Tibial nerve (tissue), 4 donors: ENCODE measurements at places on chromosomes 13 and 19. TPM values are rescaled to one million over a fixed set of nuclear protein-coding genes. Genes with fewer than 3 reads are reported as not detected.

- DNase-seq: no peak
Measured at GRCh38 chr19:30344446-30345425, 27.4 kb upstream of the ZNF536 start.

GRCh38 chr13:113164492-113164891 is 6.0 kb downstream of the PROZ start:
- DNase-seq: no peak

DNA sequence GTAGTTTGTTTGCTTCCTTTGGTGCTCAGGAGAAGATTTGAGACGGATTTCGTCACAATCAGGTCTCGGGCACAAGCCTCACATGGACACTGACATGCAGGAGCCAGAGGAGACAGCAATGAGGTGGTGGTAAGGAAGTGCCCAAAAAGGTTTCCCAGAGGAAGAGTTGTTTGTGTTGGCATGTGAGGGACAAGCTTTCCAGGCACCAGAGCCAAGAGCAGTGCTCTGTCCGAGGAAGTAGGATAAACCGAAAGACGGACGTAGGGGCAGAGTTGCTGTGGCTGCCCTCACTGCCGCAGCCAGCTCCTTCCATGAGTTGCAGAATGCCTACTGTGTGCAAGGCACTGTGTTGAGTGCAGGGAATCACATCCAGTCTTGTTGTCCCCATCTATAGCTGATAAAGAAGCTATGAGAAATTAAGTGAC is 27.7 kb downstream of the SAE1 start:
- DNase-seq: peak; percentile 10

- no peak for DNase-seq
Measured at GRCh38 chr19:41637484-41637883, 10.6 kb upstream of the CEACAM4 start.

GRCh38 chr19:58409010-58409790 is 751 bp downstream of the ZNF584 start:
- DNase-seq: no peak

DNA sequence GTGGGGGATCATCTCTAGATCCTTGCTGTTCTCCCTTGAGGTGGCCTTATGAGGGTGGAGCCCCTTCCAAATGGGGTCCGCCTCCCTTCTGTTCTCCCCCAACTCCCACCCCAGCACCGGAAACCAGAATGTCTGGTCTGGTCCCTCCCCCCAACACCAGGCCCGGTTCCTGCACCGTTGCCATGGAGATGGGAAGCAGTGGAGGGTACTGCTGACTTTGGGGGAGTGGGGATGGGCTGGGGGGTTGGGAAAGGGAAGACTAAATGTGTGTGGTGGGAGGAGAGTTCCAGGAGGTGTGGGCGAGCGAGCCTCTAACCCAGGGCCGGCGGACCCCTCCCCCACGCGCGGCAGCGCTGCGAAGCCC is 1.7 kb downstream of the SHANK1 start:
- no peak for DNase-seq

DNA sequence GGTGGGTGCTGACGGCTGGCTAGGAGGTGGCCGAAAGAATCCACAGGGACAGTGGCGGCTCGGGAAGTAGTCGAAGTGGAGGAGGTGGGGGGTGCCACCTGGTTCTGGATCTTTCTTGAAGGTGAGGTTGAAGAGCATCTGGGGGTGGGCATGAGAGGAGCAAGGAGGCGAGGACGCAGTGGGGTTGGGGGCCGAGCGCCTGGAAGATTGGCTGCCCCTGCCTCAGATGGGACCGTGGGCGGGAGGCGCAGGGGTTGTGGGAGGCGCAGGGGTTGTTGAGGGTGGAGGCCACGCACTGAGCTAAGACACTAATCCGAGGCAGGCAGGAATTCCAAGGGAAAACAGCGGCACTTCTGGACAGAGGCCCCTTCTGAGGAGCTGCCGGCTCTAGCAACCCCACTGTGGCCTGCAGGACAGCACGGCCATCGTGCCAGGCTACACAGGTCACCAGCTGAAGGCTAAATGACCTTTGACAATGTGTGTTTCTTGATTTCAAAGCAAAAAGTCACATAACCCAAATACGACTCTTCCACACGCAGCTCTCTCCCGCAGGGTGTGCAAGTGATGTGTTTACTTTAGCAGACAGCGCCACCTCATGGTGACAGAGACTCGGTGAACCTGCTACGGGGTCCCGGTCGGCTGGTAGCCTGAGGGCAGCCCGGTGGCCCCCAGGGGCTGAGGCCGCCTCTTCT is 44.1 kb upstream of the RANBP3 start:
- DNase-seq: peak; percentile 69

GRCh38 chr19:29389495-29389894 is 136.3 kb upstream of the VSTM2B start:
- DNase-seq: no peak

DNA sequence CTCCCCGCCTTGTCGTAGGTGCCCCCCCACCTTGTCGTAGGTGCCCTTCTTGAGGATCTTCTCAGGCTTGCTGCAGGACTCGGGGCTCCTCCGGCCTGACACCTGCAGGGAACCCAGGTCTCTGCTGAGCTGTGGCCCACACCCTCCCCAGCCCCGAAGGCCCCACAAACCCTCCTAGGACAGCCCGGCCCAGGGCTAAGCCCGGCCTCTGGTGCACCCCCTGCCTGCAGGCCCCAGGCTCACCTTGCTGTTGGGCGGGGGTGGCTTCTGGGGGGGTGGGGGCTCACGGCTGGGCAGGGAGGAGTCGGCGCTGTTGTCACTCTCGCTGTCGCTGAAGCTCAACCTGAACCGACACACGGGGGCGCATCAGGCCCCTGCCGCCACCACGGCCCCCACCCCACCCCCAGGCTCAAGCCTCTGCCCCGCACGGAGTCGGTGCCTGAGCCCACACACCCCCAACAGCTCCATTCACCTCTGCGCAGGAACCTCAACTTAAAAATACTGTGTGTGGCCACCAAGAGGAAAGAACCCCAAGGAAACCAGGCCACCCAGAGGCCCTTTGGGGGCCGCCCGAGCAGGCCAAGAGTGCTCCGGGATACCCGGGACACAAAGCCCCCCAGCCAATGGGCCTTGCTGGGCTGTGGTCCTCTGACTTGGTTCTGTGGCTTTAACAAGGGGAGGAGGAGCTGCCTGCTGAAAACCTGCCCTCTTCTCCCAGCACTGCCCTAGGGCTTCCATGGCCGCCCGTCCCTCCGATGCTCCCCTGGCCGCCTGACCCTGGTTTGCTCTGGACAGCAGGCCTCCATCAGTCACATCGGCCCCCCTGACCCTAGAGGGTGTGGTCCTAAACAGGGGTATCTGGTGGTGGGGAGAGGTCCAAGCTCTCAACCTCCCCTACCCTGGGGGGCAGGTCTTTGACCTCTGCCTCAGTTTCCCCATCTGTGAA is 65.8 kb downstream of the MLLT1 start:
- no peak for DNase-seq

- no peak for DNase-seq
Measured at GRCh38 chr13:19088416-19088815, 93.2 kb downstream of the TUBA3C start.

DNA sequence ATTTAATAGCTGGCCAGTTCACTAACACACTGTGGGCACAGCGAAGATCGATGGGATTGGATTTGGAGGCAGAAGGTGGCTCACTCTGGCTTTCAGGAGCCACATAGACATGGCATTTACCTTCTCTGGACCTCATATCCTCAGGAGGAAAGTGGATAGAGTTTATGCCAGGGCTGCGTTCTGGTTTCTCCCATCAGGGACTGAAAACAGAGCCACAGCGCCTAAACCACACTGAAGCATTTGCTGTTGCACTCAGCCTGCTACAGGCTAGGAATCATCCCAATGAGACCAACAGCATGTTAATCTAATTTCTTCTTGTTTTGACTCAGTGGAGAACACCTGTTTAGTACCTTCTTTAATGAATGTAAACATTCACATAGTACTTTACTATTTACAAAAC is 1.6 kb downstream of the CYSLTR2 start:
- no peak for DNase-seq

- DNase-seq: no peak
Measured at GRCh38 chr13:46104868-46105267, at the start of gene CPB2. Gene CPB2, minus strand, starts transcription at chr13:46105033. Its CDS starts 24 bp downstream, at chr13:46105009.

DNA sequence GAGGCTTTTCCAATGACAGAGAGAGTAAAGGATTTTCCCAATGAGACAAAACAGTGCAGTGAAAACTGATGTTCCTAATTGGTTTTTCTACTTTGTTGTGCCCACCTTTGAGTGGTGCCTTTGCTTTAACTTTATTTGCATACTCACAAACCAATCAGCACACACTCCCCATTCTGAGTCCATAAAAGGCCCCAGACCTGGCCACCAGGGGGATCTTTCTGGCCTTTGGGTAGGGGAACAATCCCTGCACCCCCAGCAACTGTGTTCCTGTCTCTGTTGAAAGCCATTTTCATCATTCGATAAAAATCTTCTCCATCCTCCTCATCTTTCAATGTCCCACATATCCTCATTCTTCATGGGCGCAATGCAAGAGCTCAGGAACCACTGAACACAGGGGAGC is 252.8 kb downstream of the B3GLCT start:
- no peak for DNase-seq

DNA sequence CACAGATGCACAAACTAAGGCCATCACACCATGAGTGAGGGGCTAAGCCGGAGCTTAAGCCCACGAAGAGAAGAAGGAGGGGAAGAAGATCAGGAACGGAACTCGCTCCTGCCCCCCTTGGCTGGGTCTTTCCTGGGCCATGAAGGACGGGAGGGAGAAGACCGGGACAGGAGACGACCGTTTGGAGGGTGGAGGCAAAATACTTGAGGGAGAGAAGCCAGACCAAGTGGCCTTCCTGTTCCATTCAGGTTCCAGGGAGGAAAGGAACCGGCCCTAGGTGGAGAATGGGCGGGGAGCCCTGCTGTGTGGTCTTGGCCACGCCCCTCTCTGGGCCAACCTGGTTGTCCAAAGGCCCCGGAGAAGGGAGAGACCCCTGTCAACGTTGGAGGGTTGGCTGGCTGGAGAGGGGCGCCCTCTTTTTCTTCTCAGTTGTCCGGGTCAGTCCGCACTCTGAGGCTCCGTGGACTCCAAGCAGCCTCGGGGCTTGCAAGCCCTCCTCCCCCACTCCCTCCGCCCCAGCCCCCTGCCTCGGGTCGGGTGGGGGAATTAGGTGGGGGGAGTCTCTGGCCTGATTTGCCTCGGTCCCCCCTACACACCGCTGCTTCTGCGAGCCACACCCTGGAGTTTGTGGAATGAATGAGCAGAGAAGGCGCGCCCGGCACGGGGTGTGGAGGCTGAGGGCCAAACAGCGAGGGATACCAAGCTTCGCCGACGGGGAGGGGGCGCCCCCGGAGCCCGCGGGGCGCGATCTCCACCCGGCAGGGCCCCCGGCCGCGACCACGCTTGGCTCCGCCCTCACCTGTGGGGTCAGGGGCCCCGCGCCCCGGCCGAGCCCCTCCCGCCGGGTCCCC is 757 bp downstream of the FBN3 start:
- DNase-seq: no peak

- DNase-seq: no peak
Measured at GRCh38 chr13:40026174-40026585, 370.7 kb downstream of the COG6 start.

- DNase-seq: no peak
Measured at GRCh38 chr19:49017666-49018351, 918 bp upstream of the LHB start.

DNA sequence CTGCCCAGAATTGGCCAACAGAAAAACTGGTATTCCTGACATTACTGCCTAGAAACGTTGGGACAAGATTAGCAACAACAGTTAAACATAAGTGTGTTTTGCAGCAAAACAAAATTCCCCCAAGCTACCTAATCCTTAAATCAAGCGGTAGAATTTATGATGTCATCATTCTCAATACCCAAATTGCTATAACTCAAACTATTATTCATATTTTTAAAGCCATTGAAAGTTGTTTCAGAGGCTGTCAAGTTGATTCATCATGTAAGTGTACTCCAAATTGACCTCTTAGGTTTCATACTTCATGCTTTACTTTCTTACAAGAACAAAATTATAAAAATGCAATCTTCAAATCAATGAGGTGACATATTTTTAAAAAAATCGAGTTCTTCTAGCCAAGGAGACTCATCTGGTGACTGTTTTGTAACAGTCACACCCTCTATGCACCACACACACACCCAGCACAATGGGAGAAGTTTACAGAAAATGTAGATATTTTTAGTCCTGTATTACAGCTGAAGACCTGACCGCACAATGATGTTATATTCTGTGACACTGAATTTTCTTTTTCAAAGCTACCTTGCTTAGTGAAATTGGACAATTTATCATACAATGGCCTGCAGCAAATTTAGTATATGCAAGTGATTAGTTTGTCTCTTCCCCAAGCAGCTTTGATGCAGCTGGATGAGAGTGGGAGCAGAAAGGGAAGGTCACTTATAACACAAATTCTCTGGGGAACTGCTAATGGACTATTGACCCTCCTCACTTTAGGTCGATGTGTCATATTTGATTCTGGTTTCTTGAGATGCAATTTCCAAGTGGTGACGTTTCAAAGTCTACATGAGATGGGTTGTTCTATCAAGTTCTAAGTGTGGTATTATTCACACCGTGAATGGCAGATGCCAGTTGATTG is 345.3 kb upstream of the OBI1 start:
- no peak for DNase-seq

- DNase-seq: no peak
Measured at GRCh38 chr13:41408746-41409145, 48.6 kb upstream of the RGCC start.

DNA sequence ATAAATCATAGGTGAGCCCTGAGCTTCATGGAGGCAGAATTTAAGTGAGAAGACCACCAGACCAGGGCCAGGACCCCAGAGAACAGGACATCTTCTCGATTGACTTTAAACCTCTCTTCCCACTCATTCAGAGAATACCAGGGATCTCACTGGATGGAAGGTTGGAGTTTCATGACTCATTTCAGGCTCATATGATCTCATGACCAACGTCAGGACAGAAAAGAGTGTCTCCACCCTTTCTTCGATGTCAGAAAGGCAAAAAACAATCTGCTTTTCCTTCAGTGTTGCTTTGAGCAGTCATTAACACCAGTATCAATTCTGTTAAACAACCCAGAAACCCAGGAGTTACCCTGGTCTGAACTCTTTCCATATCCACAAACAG is 361.0 kb downstream of the KLF12 start:
- DNase-seq: no peak

ZNF534 gene
- total RNA-seq: 0.66 TPM

TSSK6 gene
- total RNA-seq: 3.3 TPM

ZNF442 gene
- total RNA-seq: 3.9 TPM

TICAM1 gene
- total RNA-seq: 4.0 TPM

KIR2DL4 gene
- not detected for total RNA-seq

LIG4 gene
- 9.9 TPM for total RNA-seq

ZNF586 gene
- total RNA-seq: 7.9 TPM

PPM1N gene
- 0.39 TPM for total RNA-seq

WDR88 gene
- not detected for total RNA-seq

PROZ gene
- total RNA-seq: not detected

CEACAM3 gene
- total RNA-seq: not detected

KIRREL2 gene
- total RNA-seq: not detected

ZNF154 gene
- 2.0 TPM for total RNA-seq
